ENCODE measurements at places on chromosomes 5 and 9.

- no peak for DNase-seq
Measured at GRCh38 chr5:7886849-7887475, 18.0 kb downstream of the MTRR start.

DNA sequence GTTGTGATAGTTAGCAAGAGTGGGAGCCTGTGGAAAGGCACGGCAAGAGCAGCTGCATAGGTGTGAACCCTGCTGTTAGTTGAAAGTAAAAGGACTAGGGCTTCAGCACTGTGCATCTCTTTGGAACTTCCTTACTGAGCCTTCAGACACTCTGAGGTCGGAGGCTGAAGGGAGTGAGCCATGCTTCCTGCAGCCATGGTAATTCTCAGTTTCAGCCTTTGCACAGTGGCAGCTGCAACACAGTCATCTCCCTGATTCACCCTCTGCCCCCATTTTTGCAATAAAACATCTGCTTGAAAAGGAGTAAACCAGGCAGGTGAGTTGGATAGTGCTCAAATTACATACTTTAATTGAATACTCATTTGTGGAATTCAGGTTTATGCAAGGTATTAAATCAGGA is 6.5 kb upstream of the TLE4 start:
- no peak for DNase-seq

- no peak for DNase-seq
Measured at GRCh38 chr9:131233556-131233955, 42.8 kb downstream of the FAM78A start.

- DNase-seq = no peak
Measured at GRCh38 chr9:81687521-81688261, 1.7 kb downstream of the TLE1 start.

DNA sequence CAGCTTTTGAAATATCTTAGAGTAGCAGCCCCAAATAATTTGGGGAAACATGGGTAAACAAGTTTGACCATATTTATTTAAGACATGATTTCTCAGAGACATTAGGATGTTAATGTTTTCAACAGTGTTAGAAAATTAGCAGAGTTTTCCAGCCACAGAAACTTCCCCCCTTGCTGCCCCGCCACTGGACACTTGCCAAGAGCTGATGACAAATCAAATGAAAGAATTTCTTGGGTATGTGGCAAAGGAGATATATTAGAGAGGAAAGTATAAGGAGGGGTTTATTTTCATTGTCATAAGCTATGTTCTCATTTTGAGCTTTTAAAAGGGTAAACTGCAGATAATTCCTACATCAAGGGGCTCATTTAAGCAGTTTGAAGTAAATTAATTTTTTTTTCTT is 15.9 kb downstream of the GABRA1 start:
- DNase-seq = no peak

- DNase-seq = no peak
Measured at GRCh38 chr9:23431459-23431858, 394.6 kb downstream of the ELAVL2 start.

DNA sequence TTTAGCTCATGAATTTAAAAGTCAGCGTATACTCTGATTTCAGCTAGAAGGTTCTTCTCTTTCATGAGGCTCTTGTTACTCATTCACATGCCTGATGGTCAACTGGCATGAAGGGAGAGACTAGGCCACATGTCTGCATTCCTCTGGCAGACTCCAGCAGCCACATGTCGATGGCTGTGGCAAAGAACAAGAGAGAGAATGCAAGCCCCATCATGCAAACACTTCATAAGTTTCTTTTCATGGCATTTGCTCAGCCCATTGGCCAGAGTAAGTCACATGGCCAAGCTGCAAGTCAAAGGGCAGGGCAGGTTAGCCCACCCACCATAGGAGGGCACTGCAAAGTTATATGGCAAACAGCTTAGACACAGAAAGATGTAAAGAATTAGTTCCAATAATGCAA is 5.4 kb downstream of the KCNV2 start:
- DNase-seq = no peak

DNA sequence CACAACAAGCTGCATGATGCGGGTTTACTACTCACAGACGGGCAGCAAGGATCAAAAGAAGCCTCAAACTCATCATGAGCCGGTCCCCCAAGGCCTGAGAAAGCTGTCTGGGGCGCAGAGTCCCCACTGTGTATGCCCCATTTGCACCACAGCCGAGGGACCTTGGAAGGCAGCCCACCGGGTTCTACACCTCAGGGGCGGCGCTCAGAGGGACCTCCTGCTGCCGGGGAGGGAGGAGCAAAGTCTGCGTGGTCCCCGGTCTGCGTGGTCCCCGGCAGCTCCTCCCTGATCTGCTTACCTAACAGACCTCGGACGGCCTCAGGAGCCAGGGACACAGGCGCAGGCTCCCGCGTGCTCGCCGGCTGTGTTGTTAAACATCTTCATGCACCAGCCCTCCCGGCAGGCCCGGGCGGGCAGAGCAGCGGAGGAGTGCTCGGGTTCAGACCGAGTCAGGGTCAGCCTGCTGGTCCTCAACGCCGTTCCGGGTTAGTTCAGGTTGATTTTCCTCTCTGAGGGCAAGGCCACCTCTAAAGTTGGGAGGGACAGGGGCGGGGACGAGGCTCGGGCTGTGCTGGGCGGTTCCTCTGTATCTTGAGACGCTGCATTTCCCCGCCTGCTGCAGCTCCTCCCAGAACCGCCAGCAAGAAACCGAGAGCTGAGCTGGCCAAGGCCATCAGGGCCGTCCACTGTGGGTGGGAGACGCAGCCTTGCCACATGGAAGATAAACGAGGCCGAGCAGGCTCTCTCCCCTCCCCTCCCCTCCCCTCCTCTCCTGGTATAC is 74.6 kb downstream of the MRPL36 start:
- no peak for DNase-seq

DNA sequence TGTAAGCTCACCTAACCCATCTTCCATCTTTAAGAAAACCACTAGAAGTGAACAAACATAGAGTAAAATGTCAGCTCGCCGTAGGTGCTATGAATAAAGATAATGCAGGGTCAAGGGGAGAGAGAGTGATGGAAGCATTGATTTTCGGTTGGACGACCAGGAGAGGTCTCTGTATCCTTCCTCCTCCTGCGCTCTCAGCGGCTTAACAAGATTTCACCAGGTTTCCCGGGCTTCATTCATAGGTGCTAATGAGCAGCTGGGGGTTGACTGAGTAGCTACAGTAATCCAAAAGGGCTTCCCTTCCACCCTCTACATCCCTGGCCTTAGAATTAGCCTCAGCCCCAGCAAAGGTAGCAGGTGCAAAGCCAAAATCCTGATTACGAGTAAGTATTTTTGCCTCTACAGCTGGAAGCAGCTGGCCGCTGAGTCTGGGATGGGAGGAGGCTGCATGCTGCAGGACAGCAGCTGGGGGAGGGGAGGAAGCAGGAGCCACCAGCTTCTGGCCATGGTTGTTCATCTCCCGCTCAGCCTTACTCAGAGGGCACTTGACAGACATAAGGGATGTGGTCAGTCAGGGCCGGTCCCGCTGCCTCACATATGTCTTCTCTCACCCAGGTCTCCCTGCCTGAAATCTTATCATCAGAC is 112.0 kb upstream of the IL12B start:
- no peak for DNase-seq

- no peak for DNase-seq
Measured at GRCh38 chr5:132742158-132742557, 4.8 kb upstream of the KIF3A start.

DNA sequence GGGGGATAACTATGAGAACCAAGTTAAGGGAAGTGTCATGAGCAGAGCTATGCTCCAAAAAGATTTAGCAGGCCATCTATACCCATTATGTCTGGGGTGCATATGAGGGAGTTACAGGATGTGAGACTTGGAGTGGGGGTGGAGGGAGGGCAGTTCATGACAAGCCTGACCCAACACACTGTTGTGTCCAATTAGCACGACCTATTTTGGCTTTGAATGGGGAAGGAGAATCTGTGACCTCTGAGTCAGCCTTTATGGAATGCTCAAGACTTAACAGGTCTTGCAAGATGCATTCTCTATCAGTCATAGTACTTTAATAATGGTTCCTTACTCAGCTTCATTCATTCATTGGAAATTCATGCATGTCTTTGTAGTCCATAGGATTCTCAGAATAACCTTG is 71.7 kb downstream of the GRIA1 start:
- no peak for DNase-seq

- DNase-seq = no peak
Measured at GRCh38 chr9:76216161-76216649, 178.0 kb downstream of the RFK start.

GRCh38 chr5:73623901-73624404 is 2.0 kb upstream of the ARHGEF28 start:
- DNase-seq = no peak

- DNase-seq = no peak
Measured at GRCh38 chr5:88502179-88503040, 233.8 kb upstream of the TMEM161B start.

DNA sequence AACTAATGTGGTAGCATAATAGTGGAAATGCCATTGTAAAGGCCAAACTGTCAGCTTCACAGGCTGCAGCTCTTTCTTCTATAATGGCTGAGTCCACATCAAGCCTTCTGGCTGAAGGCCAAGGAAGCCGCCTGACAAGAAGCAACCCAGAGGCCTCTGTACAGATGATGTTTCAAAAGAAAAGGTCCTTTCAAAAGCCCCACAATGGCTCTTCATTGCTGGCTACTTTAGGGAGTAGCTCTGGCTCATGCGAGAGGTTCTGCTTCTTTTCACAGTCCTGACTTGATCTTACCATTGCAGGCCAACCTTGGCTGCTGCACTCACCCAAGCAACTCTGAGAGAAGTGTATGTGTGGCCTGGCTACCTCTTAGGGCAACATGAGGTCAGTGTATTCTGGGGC is 54.5 kb upstream of the EQTN start:
- DNase-seq = no peak

GRCh38 chr5:68047035-68047434 is 168.5 kb upstream of the PIK3R1 start:
- no peak for DNase-seq

- no peak for DNase-seq
Measured at GRCh38 chr5:120792477-120792876, 328.4 kb downstream of the PRR16 start.

GRCh38 chr5:100430268-100431195 is 104.6 kb upstream of the FAM174A start:
- no peak for DNase-seq

GRCh38 chr5:131096774-131097710 is 68.0 kb downstream of the HINT1 start:
- no peak for DNase-seq

- DNase-seq = no peak
Measured at GRCh38 chr5:150155258-150156026, at the start of gene PDGFRB. PDGFRB (minus strand) TSS chr5:150155845; CDS start chr5:150137047, 18,798 bp downstream.

DNA sequence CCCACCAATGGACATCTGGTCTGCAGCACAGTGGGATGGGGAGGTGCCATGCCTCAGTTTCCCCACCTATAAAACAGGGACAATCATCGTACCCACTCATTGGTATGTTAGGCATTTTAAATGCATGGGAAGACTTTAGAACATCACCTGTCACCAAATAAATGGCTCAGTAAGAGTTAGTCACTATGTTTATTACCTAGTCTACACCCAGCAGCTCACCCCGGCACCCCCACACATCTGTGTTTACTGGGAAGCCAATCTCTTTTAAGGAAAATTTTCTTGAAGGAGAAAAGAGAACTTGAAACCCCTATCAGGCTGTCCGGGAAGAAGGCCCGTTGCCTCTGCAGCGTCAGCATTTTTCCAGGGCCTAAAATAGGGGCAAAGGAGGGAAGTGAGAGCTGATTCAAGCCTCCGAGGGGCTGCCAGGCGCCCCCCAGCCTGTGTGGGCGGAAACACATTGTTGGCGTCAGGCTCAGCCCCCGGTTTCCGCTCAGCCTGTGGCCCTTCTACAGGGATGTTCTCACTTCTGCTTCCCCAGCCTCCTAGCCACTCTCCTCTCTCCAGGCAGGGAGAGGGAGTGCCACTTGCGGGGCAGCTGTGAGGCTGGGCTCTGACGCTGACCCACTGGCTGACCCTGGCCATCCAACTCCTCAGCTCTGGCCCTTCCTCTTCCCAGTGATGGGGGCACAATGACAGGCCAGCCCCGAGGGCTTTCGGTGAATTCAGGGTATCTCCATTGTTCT is 4.6 kb downstream of the CSF1R start:
- no peak for DNase-seq

GRCh38 chr5:170757182-170757601 is 26.3 kb upstream of the GABRP start:
- no peak for DNase-seq

- no peak for DNase-seq
Measured at GRCh38 chr9:36924071-36924470, 110.0 kb downstream of the PAX5 start.

DNA sequence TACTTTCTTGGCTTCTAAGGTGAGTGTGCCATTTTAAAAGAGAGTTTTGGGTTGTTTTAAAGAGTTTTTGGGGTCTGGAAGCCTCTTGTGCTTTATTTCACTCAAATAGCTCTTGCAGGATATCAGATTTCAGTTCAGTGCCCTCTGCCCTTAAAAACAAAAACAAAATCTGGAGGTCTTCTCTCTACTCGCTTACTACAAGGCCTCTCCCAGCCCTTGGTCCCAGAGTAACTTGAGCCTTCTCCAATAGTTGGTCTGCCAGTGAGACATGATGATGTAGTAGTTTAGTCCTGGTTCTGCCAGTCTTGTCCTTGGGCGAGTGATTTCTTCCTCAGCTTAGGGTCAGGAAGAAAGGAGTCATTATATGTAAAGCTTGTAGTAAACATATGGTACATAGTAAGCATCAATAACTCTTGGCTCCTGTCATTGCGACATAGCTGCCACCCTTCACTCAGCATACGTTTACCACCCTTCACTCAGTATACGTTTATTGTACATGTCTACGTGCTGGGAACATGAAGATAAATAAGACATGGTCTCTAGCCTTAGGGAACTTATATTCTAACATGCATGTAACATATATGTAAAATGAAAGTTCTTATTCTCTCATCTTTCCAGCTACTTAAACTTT is 147.6 kb downstream of the MAN2A1 start:
- no peak for DNase-seq

DNA sequence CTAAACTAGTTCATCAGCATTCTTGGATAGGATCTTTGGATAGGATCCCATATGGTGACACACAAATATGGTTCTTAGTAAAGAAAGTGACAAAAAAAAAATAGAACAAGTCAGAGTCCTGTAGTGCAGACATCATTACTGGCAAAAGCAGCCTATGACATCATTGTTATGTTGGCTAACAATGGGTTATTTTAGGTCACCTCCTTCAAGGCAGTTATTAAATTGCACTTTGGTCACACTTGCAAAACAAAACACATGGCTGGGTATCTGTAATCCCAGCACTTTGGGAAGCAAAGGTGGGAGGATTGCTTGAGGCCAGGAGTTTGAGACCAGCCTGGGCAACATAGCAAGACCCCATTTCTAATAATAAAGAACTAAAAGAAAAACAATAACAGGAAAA is 185.9 kb downstream of the KIAA0825 start:
- DNase-seq = no peak

GRCh38 chr9:24479361-24480059 is 66.2 kb downstream of the IZUMO3 start:
- no peak for DNase-seq

DNA sequence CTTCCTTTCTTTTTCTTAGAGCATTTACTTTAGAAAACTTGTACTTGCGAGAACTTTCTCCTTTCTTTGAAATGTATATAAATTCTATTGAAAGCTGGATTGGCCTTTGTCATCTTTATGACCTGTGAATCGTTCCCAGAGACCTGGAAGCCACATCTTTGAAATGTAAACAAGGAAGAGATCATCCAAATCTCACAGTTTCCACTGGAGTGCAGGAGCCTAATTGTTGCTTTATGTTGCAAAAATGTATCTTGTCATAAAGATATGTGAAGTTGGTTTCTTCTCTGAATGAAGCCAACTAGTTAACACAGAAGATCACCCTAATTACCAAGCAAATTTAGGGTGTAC is 1101.8 kb downstream of the TAF11L14 start:
- no peak for DNase-seq
